SJCRH30 (cell line): ENCODE measurements at places on chromosomes 3 and 15. TPM values are rescaled to one million over a fixed set of nuclear protein-coding genes. Genes with fewer than 3 reads are reported as not detected.
A peak's percentile ranks its signal among the peaks of the same experiment; 100 is the strongest.

- DNase-seq, result no peak
Measured at GRCh38 chr3:162534431-162534830, 1037.8 kb downstream of the OTOL1 start.

- DNase-seq, result no peak
Measured at GRCh38 chr3:34533451-34533850, 735.0 kb downstream of the PDCD6IP start.

DNA sequence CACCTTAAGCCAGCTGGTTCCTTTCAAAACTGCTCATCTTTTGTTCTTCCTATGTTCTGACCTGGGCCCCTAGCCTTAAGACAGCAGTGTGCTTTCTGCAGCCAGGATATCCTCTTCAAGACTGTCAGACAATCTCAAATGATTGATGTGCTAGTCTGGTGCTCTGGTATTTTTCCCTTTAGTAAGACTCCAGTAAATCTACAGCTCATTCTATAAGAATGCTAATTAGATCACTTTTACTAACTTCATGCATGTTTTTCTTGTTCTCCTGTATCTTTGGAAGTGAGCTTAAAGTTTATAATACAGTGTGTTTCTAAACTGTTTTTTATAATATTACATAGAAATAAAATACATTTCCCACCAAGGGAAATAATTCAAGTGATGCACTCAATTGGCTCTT, 220.9 kb upstream of the NANOGP8 start:
- DNase-seq, result no peak

- no peak for DNase-seq
Measured at GRCh38 chr15:48720646-48721045, 75.1 kb upstream of the FBN1 start.

DNA sequence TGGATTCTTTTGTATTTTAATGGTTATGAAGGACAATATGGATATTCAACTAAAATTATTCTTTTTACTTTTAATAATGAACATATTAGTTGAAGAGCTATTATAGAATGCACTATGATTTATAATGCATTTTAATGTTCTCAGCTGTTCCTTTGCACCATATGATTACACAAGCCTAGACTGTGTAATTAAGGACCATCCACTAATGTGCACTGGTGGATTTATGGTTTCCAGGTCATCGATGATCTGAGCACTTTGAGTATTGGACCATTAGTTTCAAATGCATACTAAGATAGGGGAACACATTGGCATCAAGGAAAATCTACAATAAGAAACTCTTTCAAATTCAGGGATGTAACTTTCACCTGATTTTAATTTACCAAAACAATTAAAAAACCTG, 16.8 kb downstream of the LRRN1 start:
- no peak for DNase-seq

GRCh38 chr3:195030791-195031321, 240.1 kb downstream of the XXYLT1 start:
- DNase-seq, result no peak

GRCh38 chr3:194769020-194769643, 83.4 kb downstream of the FAM43A start:
- DNase-seq, result peak; percentile 61

DNA sequence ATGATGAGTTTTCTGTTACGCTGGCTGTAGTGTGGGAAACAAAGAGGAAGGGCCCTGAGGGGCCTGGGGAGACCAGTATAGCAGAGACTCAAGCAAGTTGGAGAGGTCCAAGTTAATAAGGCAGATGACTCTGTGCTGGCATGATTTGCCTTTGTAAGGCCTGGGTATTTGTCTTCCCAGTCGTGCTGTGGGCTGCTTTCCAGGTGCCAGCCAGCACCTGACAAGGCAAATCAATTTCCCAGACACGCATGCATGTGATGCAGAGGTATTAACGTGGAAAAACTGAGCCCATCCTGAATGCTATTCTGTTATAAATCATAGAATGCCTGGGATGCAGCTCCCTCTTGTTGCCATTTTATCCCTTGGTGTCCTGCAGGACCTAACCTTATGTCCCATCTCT, 175.6 kb downstream of the MFSD1 start:
- DNase-seq, result no peak

GRCh38 chr3:85877631-85878030, 918.8 kb downstream of the CADM2 start:
- no peak for DNase-seq

MOBP gene
- total RNA-seq, result 0.04 TPM in 1 of 2 replicates, not detected in the other

- DNase-seq, result no peak
Measured at GRCh38 chr3:131396170-131396569, 14.6 kb downstream of the NUDT16 start.

MKRN2OS gene
- total RNA-seq, result not detected in 2 replicates

LRRC15 gene
- total RNA-seq, result 0.08 TPM in 1 of 2 replicates, not detected in the other

RTP1 gene
- total RNA-seq, result not detected in 2 replicates

GRCh38 chr3:188270423-188270972, 116.5 kb downstream of the LPP start:
- DNase-seq, result no peak

PLA2G4B gene
- total RNA-seq, result 3.0 and 7.2 TPM in 2 replicates

DNA sequence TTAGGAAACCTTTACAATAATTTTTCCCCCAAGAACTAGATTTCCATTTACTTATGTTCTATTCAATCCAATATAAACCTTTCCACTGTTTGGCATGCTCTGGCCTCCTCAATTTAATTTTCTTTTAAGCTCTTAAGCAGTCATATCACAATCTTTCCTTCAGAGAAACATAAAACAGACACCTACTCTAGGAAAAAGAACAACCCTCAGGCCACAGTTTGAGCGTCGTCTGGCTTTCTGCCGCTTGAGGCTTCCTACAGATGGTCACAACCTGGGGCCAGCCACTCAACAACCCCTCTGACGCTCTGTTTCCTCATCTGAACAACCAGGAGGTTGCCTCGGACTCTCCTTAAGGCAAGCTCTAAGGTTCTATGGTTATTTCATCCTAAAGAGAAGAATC, 143.3 kb downstream of the ADAMTS17 start:
- no peak for DNase-seq

CHL1 gene
- total RNA-seq, result not detected in 2 replicates

GRCh38 chr3:37819591-37819990, 42.1 kb upstream of the CTDSPL start:
- DNase-seq, result no peak

- no peak for DNase-seq
Measured at GRCh38 chr3:171986757-171987518, 52.4 kb upstream of the FNDC3B start.

DCP1A gene
- 15.4 and 17.4 TPM in 2 replicates for total RNA-seq
